ENCODE measurements at places on chromosomes 3 and 15.

DNA sequence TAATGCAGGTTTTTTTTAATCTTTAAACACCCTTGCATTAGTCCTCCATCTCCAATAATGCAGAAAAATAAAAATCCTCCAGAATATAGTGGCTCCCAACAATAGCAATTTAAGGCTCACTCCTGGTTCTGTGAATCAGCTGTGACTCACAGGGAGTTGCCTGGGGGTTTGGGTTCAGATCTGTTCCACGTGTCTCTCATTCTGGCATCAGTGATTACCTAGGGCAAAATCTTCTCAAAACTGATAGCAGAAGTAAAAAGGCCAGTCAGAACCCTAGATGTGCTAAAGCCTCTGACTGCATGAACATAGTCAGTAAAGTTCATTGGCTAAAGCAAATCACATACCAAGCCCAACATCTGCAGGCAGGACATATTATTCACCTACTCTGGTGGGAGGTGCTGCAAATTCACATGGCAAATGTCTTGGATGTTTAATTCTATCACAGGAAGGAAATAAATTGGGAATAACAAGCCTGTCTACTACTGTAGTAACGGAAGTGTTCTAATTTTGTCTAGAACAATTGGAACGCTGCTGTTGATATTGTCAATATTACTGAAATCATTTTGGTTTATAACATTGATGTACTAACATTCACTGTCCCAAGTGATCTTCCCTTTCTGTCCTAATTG, 364.1 kb upstream of the CNTN4 start:
- no peak for DNase-seq

DNA sequence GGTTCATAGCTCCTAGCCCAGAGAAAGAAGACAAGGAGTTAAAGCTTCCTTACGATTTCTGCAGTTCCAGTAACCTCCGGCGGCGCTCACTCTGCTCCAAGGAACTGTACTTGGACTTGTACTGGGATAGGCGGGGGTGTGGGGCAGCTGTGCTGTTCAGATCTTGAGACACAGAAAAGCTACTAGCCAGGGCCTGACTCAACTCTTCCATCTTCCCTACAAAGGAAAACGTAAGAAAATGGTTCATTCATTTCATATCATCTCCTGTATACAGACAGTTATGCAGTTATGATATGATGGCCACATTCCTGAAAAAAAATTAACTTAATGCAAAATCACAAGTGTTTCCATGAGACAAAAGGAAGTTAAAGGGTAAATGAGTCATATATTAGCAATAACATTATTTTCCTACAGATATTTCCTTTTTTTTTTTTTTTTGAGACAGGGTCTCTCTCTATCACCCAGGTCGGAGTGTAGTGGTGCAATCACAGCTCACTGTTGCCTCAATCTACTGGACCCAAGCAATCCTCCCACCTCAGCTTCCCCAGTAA, 4.6 kb downstream of the SNUPN start:
- DNase-seq, result no peak

DNA sequence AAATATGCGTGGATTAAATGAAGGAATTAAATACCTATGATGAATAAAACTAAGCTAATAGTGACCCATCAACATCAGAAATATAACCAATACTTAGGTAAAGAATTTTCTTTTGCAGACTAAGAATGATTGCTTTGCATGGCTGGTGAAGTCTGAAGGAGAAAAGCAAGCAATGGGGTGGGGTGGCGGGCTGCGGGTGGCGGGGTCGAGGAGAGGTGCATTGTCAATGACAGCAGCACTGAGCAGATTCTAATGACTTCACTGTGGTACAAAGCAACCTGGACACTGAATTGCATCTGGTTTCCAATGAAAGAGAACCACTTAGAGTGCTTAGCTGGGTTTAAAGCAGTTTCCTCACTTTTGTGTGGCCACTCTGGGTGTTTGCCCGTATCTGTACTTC, 171.5 kb upstream of the IL12A start:
- no peak for DNase-seq

DNA sequence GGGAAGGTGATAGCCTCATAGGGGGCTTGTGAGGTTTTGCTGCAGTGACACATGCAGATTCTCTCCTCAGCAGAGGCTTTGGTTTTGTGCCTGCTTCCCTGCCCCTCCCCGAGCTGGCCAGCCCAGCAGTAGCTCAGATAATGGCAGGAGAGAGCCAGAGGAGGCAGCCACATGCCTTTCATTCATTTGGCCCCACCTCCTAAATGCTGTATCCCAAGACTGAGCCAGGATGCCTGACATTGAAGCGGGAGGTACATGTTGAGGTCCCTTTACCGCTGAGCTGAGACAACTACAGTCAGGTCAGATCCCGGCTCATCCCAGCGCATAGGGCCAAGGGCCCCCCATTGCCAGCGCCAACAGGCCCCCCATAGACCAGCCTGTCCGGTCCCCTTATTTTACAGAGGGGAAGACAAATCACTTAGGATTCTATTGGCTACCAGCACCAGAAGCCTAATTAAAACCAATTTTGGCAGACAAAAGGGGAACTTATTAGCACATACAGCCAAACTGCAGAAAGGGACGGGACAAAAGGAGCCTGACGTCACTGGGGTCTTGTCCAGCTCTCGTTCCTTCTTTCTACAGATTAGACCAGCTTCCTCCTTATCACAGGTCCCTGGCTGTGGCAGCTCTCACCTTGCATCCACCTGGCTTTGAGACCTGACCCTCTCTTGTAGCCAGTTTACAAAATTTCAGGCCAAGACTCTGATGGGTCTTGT, 12.1 kb upstream of the POLG start:
- DNase-seq, result no peak

DNA sequence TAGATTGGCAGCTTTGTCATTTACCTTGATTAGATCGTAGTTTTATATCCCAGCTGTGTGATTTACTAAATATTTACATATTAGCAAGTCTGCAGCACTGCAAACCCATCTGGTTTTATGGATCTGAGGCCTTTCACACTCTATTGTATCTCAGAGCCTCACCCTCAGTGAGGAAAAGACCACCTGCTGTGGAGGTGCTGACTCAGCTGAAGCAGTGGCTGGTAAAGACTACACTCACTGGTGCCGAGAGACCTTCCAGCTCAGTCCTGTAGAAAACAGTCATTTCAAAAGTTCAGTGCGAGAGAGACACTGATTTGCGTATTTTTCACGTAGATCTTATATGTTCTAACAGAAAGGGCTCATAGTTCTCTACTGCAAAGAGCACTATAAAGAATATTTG, 307.8 kb upstream of the TPM1 start:
- DNase-seq, result no peak

GRCh38 chr3:195916991-195917390, 8.6 kb upstream of the TNK2 start:
- no peak for DNase-seq

DNA sequence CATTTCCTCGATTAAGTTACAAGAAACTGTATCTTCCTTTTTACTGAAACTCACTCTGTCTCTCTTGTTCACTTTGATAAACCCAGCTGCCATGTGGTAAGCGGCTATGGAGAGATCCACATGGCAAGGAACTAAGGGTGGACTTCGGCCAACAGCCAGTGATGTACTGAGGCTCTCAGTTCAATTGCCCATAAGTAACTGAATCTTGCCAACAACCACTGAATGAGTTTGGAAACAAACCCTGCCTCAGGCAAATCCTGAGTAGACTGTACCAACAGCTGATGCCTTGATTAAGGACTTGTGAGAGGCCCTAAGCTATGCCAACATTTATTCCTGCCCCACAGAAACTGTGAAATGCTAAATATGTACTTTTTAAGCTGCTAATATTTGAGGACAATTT, 433.5 kb downstream of the PLOD2 start:
- no peak for DNase-seq

GRCh38 chr3:23117856-23118255, 85.3 kb upstream of the UBE2E2 start:
- no peak for DNase-seq

DNA sequence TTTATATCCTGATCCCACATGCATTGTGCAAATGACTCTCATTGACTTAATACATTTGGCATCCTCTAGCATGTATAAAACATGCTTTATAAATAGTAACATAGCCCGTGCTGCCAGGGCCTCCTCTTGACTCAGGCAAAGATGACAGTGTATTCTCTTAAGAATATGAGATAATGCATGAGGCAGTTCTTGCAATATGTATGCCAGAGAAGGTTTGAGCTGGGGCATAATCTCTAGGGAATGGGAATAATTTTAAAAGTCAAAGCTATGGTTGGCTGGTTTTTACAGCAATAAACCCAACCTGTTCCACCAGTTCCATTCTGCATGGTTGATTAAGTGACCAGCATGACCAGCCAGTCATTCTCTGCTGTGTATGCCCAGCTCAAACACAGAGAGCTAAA, 179.0 kb upstream of the PFN2 start:
- DNase-seq, result no peak

DNA sequence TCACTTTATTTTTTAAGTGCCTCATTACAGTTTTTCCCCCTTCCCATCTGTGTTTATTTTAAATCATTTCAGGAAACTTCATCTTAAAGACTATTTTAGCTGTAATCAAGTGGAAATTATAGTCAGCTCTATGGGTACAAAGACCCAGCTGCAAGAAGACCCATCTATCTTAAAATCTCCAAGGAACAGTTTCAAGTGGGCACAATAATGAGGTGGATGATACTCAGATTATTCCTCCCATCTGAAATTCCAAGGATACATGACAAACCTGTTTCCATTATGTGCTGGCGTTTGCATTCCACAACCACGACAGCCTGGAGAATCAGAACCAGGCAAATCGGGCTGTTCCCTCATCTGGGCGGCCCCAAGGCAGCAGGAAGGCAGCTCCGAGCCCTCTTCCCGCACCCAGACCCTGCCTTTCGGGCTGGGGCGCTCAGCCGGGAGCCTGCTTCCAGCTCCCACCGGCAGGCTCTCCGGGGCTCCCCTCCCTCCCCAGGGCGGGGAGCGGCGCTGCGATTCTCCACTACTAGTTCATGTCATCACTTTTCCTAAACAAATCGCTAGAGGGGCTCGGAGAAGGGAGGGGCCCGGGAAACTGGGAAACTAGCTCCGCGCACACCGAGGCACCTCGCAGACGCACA, at the start of gene MGLL:
Gene MGLL, minus strand, starts transcription at position 475 of the 641 bp plus-strand sequence. Its CDS starts 197 bp downstream, at position 278.
- DNase-seq, result no peak

- no peak for DNase-seq
Measured at GRCh38 chr15:61421938-61422337, 192.8 kb upstream of the RORA start.

GRCh38 chr3:68953816-68954444, 21.6 kb upstream of the TAFA4 start:
- DNase-seq, result no peak

GRCh38 chr3:103218146-103218545, 783.3 kb downstream of the ZPLD1 start:
- no peak for DNase-seq

Data from stimulated activated naive CD4-positive, alpha-beta T cell (primary cell).